Midbrain (tissue), 1 donor: ENCODE measurements at places on chromosomes 5 and 9.
A peak's percentile ranks its signal among the peaks of the same experiment; 100 is the strongest.

- no peak for DNase-seq
Measured at GRCh38 chr5:73823508-73823925, 197.5 kb downstream of the ARHGEF28 start.

DNA sequence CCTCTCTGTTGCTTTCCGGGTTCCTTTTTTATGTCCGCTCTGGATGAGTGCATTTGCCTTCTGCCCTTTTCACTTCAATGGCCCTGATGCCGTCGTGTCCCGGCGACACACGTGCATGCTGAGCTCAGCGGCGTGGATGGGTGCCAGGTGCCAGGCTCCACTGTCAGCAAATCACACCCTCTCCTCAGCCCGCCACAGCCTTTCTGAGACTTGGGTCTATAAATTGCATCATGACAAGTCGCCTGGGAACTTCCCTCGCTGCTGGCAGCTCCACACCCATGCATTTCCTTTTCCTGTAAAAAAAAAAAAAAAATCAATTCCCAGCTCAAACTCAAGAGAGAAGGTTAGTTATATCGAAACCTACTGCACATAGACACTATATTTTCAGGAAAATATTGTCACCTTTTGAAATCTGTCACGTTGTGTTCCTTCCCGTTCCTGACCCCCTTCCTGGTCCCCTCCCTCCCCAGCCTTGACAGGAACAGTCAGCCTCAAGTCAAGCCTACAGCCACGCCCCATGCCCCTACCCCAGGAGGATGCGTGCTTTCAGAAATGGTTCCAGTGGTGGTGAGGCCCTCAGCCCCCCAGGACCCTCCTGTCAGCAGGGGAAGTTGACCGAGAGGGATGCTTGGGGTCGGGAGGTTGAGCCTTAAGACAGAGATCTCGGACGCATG, 110.3 kb upstream of the PTCH1 start:
- DNase-seq: no peak

DNA sequence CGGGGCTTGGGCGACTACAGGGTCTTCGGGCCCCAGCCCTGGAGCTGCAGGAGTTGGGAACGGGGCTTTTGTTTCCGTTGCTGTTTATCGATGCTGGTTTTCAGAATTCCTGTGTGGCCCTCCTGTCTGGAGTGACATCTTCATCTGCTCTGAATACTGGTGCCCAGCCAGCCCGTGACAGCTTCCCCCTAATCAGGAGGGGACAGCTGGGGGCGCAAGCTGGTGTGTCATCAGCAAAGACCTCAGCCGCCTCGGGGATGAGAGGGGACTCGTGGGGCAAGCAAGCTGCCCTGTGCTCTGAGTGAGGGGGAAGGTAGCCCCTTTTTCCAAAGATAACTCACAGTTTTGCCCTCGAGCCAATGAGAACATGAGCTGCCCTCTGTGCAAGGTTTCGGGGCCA, 110.7 kb downstream of the RXRA start:
- no peak for DNase-seq

- DNase-seq: no peak
Measured at GRCh38 chr9:130292106-130292505, 26.5 kb downstream of the HMCN2 start.

DNA sequence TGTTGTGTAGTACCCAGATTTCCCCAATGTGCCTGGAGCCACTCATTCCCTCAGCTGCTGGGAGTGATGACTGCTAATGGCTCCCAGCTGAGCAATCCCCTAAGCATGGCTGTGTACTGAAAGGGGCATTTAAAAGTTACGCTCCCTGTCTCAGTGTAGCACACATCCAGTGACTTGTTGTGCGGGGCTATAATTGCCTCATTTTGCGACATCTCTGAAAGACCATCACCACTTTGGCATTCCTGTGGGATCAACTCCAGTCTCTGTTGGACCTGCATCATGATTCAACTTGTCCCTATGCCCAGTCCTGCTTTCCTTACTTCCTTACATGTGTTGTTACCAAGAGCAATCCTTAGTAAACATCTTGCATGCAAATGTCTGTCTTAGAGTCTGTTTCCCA, 201.2 kb upstream of the MPDZ start:
- DNase-seq: no peak

DNA sequence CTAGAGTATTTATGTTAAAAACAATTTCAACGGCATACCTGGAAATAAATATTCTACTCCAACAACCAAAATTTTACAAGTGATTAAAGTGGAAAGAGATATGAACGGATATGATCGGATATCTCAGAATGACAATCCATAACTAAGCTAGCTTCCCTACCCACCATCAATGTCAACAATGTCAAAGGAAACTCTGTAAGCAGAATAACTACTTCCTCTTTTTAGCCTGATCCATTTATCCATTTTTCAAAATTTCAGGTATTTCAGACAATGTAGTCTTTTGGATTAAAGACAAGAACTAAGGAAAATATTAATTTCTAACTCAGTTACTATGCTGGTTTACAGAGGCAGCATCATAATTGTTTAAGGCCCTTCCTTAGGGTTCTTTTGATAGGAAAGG, 188.7 kb downstream of the DENND1A start:
- no peak for DNase-seq

DNA sequence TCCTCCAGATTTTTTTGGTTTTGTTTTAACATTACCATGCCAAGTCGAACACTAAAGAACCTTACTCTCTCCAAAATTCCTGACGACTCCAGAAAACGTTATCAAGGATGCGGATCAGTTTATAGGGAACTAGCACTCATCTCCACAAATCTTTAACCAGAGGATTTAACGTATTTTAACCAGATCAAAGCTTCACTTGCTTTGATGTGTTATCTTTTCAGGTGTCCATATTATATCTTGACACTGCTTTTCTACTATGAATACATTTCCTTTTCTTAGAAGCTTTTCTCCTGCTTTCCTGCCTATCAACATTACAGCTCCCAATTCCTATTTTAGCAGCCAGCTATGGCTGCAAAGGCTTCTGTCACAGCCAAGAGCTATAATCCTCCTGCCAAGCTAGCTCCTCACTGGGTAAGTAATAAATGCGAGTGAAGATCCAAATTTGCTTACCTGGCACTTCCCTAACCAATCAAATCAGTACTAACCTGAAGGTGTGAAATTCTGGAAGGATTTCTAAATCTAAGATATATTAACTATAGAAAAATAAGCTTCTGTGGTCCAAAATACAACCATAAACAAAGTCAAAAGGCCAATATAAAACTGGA, 60.2 kb downstream of the CDC14B start:
- DNase-seq: peak; percentile 19

- DNase-seq: no peak
Measured at GRCh38 chr5:68000805-68001204, 214.8 kb upstream of the PIK3R1 start.

- DNase-seq: no peak
Measured at GRCh38 chr5:126613941-126614592, 13.3 kb downstream of the PHAX start.

GRCh38 chr5:161481922-161482321, 64.6 kb downstream of the GABRB2 start:
- DNase-seq: no peak

GRCh38 chr9:36441966-36442365, 41.9 kb upstream of the RNF38 start:
- DNase-seq: no peak

DNA sequence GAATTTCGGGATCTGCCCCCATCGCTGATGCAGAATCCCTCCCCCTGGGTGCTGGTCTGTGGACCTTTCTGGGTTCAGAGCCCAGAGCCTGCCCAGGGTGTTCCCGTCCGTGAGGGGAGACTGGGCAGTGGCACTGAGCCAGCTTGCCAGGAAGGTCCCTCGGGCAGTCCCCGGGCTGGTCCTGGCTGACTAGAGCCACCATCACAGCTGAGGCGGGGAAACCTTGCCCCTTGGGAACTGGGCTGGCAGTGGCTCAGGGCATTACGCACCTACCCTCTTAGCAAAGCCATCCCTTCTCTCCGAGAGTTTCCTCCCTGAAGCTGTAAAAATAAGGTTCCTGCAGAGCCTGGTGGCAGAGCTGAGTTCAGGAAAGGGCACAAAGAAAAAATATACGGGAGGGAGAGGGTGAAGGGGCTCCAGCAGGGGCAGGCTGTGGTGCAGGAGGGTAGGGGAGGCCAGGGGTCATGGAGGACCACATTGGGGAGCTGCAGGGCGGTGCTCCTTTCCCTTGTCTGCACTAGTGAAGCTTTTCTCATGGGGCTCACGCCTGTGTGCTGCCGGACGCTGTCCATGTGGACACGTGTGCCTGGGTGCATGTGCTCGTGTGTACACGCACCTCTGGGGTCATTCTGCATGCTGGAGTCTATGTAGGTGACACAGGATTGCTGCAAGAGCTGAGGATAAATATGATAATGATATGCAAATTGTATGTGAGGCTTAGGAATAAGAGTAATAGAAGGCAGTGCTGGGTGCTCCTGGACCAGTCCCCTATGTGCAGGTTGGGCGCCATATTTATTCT, 118.9 kb downstream of the LHX2 start:
- DNase-seq: no peak

DNA sequence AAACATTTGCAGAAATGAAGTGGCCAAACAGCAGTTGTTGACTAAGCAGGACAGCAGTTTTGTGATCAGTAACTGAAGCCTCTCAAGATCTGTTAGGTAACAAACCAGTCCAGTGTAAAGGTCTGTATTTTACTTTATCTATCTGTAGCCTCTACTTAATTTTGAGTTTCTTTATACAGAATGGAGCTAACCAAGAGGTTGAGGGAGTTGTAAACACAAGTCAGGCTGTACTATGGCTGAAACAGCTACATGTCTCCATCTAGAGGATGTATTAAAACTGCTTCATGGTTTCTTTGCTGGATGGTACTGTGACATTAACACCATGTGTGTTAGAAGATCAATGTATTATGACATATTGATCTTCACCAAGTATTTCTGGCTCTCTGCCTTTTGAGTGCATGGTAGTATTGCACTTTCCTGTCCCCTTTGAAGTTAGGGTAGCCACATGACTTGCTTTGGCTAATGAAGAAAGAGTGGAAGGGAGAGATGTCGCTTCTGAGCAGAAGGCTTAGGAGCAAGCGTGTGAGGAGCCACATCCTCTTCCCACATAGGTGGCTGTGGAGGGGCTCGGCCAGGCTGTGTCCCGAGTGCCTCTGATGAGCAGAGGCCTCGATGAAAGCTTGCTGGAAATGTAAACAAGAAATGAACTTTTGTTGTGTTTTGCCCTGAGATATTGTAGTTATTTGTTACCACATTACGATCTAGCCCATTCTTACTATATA, 105.6 kb upstream of the PCA3 start:
- no peak for DNase-seq

DNA sequence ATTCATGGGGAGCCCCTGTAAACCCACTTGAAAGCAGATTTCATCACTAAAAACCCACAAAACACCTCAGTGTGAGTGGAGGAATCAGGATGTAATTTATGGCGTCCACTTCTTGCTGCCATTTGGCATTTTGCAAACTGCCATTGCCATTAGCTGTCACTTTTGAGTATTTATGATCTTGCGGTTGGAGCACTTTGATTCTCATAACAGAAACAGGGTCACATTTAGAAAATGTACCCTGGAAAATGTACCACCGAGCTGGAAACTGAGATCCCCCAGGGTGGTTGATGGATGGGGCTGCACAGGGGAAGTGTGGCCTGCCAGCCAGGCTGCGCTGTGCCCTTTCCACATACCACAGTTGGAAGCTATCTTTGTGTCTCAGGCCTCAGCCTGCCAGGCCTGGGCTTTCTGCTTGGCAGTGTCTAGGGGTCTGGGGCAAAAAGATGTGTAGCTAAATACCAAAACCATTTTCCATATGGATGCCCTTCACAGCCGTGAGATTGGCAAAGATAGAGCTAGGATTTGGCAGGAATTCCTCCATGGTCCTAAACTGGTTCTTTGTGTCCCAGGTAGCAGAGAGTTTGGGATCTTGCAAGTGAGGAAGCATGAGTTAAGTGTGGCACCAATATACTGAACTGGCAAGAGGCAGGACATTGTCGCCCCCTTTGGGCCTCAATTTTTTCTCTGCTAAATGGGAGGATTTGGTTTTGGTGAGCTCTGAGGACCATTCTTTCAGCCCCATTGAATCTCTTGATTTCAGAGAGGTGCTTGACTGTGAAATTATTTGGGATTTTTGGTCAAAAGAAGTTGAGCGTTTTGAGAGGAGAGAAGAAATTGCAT, 46.2 kb downstream of the GALNT10 start:
- no peak for DNase-seq

GRCh38 chr5:151195622-151196021, 28.3 kb downstream of the CCDC69 start:
- no peak for DNase-seq

DNA sequence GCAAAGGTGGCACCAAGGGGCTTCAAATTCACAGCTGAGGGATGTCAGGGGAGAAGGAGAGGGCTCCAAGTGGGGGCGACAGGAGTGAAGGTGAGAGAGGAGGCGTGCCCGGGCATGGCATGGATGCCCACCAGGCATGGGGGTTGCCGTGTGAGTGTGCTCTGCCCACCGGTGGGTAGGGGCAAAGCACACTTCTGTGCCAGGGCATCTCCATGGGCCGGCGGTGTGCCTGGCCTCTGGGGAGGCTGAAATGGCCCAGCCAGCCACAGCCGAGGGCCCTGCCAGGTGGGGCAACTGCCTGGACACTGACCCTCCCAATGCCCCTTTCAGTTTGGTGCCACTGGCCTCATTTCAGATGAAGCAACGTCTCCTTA, 14.0 kb upstream of the RNU6ATAC start:
- no peak for DNase-seq

- DNase-seq: no peak
Measured at GRCh38 chr5:67355120-67355713, 158.6 kb upstream of the CD180 start.

DNA sequence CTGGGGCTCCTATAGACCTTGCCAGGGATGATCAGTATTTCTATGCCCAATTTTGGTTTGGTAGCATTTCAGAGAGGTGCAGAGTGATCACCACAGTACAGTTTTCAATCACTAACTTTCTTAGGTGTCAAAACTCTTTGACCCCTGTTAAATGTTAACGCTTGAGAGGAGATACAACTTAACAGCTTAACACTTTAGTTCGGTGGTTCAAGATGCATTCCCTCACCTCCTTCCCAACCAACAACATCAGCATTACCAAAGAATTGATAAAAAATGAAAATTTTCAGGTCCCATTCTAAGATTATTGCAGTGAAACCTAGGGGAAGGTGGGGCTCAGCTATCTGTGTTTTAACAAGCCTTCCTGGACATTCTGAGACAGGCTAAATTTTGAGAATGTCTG, 16.2 kb downstream of the ALDH1A1 start:
- no peak for DNase-seq

- DNase-seq: no peak
Measured at GRCh38 chr5:76690704-76691466, 25.0 kb upstream of the F2R start.

GRCh38 chr9:134988706-134989105, 71.0 kb upstream of the FCN1 start:
- no peak for DNase-seq
